Large intestine (tissue), 12 donors: ENCODE measurements at places on chromosomes 2 and 18.
A peak's percentile ranks its signal among the peaks of the same experiment; 100 is the strongest.

GRCh38 chr2:102422910-102423309, at the start of gene IL18RAP:
Gene IL18RAP (plus strand): TSS chr2:102423160. CDS start chr2:102423278, 118 bp downstream.
- no peak for DNase-seq

DNA sequence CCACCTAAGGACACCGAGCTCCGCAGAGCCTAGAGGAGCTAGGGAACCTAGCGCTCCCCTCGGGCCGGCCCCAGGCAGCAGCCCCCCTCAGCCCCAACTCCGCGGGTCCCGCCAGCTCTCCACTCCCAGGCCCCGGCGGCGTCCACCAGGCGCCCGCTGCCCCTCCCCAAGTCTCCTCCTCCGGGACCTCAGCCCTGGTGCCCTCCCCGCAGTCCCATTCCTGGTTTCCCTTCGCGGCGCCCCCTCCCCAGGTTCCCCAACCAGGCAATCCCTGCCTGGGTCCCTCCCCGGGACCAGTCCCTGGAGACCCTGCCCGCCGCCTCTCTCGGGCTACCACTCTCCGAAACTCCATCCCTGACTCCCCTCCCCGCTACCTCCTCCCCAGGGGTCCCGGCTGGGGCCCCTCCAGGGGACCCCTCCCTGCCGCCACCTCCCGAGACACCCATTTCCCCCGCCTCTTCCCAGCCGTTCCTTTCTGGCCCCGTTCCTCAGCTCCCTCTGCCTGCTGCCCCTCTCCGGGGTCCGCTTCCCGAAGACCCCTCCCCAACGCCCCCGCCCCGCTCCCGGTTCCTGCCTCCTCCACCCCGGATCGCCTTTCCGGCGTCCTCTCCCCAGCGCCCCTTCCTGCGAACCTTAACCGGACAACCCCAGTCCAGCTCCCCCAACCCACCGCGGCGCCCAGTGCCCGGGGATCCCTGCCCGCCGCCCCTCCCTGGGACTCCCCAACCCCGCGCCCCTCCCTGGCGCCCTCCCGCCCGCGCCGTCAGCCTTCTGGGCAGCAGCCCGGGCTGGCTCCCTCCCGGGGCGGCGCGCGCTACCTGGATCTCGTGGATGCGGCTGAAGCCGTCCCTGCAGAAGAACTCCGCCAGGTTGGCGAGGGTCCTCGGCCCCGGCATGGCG, 678 bp downstream of the CYP27C1 start:
- DNase-seq = no peak

- no peak for DNase-seq
These were observed 160.9 kb downstream of the MYT1L start for GRCh38 chr2:2170189-2170588.

- no peak for DNase-seq
These were observed 114.5 kb downstream of the KLHL29 start for GRCh38 chr2:23499439-23499838.

GRCh38 chr2:147490401-147491261, 354.2 kb upstream of the ACVR2A start:
- no peak for DNase-seq

GRCh38 chr2:168809537-168809936, 7.1 kb downstream of the NOSTRIN start:
- DNase-seq = no peak

- DNase-seq = no peak
These were observed 237.2 kb downstream of the TSN start for GRCh38 chr2:121992700-121993099.

GRCh38 chr2:60070196-60070595, 483.3 kb downstream of the BCL11A start:
- no peak for DNase-seq

GRCh38 chr2:74777161-74777900, 56.6 kb upstream of the HK2 start:
- DNase-seq = no peak

DNA sequence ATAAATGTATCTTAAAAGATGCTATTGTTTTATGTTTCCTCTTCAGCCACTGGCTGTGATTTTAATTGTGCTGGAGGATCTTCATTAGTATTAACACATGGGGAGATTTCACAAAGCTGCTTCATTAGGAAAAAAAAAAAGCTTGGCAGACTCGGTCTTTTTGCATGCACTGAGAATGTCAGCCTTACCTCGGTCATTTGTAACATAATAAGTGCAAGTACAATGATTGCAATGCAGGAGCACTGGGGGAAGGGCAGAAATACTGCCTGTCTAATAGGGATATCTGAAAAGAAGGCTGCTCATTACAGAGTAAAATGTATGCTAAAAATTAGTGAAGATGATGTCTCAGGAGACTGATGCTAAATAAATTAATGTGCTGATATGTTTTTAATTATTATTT, 1.3 kb upstream of the BAZ2B start:
- DNase-seq = no peak

GRCh38 chr18:35387152-35387571, 10.0 kb upstream of the ZNF396 start:
- DNase-seq = no peak

- no peak for DNase-seq
These were observed 219.4 kb upstream of the CCDC150 start for GRCh38 chr2:196420143-196420542.

DNA sequence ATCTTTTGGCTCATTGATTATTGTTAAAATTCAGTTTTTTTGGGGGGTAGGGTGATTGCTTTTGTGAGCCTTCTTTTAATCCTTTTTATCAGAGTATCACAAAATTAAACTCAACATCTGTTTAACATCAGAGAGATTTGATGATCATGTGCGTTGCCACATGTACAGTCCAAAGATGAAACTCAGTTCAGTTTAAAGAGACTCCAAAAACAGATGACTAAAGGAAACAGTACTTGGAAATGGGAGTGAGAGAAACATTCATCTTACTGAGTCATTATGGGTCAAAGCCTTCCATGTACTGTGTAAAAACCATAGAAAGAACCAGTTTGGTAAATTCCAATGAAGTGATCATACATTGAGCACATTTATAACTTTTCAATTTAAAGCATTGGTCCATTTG, 53.0 kb downstream of the LYPD6 start:
- DNase-seq = no peak

DNA sequence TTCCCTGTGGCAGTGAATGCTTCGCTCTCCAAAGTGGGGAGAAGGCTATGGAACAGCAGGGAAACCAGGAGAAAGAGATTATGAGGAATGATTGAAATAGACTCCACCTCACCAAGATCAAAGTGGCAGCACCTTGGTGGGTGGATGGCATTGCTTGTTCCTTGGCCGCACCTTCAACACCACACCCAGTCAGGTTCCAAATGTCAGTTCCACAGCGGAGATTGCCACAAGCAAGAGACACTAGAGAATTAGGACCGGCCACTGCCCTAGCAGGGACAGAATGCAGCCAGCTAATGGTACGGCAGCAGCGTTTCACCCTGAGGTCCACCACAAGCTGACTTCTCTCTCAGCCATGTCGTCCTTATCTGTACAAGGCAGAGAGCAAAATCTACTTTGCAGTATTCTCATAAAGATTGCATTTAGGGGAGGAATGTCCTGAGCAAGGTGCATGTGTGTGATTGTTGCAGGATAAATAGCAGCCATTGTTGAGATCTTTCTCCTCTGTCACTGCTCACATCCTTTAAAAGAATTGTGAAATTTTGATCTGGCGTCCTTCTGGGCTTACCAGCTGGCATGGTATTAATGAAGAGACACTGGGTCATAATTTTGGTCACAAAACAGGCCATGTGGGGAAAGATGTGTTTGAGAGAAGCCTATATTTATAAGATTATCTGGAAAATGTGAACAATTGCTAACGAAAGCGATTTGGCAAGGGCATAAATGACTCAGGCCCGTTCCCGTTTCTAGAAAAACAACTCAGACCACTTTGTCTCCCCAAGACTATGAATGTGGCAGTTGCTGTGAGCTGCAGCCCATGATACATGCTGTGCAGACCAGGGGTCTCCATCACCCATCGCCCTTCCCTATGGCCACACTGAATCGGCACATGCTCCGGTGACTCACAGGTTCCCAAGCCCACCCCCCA, 228.6 kb upstream of the ID2 start:
- DNase-seq = peak; percentile 65

DNA sequence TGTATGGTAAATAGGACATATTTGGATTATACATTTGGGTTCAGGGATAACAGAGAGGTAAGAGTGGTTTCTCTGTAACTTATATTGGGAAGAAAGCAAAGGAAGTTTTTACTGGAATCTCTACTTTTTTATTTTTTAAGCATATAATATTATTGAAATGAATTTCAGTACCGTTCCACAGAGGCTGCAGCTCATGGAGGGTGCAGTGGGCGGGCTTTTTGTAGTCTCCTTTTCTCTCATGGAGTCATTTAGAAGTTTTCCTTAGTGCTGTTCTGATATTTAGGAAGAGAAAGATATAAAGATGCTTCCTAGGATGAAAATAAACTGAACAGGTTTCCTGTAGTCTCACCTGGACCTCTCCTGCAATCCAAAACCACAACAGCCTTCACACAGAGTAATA, 1153.3 kb upstream of the TMEFF2 start:
- no peak for DNase-seq

- DNase-seq = no peak
These were observed 151.5 kb downstream of the INO80D start for GRCh38 chr2:205934443-205934842.

DNA sequence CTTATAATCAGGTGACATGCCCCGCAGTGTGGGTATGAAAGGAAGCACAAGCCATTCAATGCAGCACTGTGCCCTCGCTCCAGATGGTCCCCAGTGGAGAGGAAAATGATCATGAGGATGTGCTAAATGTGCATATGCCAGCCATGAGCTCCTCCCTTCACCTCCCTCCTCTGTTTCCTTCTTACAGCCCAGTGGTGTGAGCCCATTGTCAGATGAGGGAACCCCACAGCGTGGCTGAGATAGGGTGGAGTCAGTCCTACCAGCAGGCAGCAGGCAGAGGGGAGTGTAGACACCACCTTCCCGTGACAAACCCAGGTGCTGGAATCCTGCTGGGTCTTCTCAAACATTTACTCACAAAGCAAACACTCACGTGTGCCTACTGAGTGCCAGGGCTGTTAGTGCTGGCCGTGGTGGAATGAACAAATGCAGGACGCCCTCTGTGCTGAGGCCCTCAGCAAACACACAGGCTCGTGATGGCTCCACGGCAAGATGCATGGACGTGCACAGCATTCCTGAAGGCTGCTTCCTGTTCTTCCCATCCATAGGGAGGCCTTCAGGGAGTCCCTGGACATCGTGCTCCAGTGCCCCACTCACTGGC, 181.7 kb upstream of the TPO start:
- DNase-seq = no peak

- no peak for DNase-seq
These were observed 261.5 kb downstream of the FIGN start for GRCh38 chr2:163474319-163474744.

- DNase-seq = no peak
These were observed 235.6 kb upstream of the EPHA4 start for GRCh38 chr2:221807706-221808105.

DNA sequence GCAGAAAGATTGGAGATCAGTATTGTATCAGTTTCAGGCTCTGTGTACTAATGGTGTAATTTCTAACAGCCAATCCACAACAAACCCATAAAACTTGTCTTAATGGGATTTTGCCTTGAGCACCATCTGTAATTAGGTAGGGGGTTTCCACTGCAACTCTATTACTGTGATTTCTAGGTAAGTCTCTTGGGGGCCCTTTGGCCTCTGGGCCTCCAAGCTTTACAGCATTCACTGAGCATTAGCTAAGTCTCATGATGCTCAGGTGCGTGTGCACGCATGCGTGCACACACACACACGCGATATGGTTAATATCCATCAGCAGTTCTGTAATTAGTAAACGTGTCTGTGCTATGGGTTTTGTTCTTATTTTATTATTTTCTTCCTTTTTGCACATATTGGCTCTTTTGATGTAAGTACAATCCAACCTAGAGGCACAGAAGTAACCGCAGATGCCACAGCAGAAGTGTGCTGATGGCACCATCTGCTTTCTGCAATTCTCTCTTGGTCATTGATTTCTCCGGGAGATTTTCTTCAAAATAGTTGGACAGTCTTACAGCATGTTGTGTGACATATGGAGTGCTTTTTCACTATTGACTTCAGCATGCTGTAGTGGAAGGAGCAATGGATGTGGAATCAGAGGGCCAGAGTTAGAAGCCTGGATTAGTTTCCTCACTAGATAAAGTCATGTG, 592.0 kb downstream of the LRRTM4 start:
- DNase-seq = no peak

DNA sequence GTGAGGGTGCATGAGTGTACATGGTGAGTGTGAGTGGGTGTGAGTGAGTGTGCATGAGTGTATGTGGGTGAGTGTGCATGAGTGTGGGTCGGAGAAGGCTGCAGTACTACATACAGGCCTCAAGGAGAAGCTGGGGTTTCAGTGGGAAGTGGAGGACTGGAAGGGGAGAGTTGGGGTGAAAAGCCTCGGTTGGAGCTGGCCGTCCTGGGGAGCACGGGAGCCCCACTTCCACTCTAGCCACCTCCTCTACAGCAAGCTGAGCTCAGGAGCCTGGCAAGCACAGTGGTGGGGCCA, 68.7 kb upstream of the HPCAL1 start:
- no peak for DNase-seq

DNA sequence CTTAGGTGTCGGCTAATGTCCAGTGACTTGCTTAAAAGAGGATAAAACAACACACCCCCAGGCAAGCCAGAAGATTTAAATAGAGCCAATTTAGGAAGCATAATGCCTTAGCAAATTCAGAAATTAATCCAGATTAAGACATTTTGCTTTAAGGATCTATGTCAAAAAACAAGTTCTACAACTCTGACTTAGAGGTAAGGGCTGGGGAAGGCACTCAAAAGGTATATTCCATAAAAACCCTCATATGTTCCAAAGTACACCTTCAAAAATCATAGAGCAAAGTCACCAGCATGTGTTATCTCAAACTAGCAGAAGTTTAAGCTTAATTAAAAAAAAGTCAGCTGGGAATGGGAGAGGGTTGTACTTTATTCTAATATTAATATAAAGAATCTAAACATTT, 206.4 kb downstream of the NOL4 start:
- DNase-seq = peak; percentile 70

GRCh38 chr2:121791801-121792221, 36.4 kb downstream of the TSN start:
- no peak for DNase-seq

- no peak for DNase-seq
These were observed 15.9 kb downstream of the EFEMP1 start for GRCh38 chr2:55907686-55908085.

- DNase-seq = peak; percentile 76
These were observed 806.4 kb downstream of the TRIB2 start for GRCh38 chr2:13522917-13523821.

GRCh38 chr2:119429225-119429981, 2.3 kb upstream of the TMEM37 start:
- peak; percentile 61 for DNase-seq

- DNase-seq = peak; percentile 1
These were observed 307.1 kb downstream of the GRB14 start for GRCh38 chr2:164314148-164314547.

GRCh38 chr2:70241340-70241739, 7.1 kb downstream of the TIA1 start:
- no peak for DNase-seq

DNA sequence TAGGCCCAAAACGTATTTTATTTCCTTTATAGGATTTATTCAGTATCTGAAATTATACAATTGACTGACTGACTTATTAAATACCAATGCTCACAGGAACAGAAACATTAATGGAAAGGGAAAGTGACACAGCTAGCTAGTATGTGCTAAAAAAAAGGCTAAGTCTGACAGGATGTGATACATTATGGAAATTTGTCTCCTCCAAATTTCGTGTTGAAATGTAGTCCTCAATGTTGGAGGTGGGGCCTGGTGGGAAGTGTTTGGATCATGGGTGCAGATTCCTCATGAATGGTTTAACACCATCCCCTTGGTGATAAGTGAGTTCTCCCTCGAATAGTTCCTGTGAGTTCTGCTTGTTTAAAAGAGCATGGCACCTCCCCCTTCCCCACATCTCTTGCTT, 70.6 kb upstream of the WDR75 start:
- no peak for DNase-seq
